ENCODE measurements at places on chromosomes 2 and 18.
A peak's percentile ranks its signal among the peaks of the same experiment; 100 is the strongest.

DNA sequence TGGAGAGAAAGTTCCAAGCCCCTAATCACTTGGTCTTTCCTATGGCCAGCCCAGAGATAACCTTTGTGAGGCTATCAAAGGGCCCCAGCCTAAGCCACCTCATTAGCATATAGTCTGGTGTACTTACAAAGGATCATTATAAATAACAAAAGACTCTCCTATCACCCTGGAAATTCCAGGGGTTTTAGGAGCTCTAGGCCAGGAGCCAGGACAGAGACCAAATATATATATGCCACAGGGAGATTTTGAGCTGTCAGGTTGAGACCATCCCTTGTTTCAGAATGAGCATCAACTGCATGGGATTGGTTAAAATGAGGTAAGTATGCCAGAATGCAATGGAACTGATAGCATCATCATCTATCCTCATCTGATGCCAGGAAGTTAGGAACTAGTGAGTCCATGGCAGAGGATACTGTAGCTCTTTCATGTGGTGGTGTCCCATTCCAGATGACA is 32.1 kb upstream of the CHRNA1 start:
- no peak for DNase-seq

DNA sequence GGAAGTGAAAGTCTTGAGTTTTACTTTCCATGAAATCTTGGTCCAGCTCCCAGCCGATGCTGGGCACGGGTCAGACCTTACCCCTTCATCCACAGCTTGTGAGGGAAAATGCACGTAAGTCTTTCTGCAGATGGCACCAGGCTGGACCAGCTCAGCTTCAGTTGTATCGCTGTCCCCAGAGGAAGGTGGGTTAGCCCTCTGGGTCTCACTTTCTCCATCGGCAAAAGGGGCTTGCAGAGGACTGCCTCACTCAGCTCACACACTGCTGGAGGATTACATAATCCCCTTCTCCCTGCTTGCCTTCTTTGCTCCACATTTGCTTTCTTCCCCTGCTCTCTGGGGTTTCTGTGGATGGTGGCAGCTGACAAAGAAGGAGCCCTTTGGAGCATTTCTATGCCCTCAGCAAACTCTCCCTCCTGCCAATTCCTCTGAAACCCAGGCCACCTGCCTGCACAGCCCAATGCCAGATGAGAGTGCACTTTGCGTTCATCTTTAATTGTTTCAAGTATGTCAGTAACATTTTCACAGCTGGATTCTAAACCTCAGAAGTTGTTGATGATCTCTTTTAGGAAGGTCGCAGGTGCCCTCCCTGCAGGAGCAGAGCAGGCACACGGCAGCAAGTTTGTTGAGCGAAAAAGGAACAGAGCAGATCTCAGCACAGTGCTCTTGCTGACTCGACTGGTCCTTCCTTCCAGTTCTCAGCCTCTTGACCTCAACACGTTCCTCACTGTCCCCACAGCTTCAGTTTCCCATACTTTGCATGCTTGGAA is 155.6 kb upstream of the GLI2 start:
- DNase-seq, result no peak

GRCh38 chr2:106274668-106275067 is 80.6 kb upstream of the UXS1 start:
- no peak for DNase-seq

DNA sequence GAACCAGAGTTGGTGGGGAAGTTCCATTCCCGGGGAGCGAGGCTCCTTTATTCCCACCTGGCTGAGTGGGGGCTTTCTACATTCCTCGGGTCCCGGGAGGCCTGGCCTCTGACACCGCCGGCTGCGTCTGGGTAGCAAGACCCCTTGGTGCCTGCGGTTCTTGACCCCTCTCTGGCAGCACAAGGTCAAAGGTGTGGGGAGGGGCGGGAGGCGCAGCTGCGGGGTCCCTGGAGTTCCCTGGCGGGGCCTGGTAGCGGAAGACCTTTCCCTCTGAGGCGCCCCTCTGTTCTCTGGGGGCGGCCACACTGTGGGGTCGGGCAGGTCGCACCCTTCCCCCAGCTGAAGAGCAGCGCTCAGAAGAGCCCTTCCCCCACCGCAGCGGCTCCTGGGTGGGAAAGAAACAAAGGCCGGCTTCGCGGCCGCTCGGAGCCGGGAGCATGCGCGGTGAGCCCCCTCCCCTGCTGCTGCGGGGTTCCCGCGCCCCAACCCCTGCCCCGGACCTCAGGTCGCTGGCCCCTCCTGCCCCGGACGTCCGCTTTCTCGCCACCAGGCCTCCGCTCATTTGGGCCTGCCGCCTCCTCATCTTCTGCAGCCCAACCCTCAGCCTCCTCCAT is 146.3 kb downstream of the ANKRD44 start:
- peak; percentile 88 for DNase-seq

DNA sequence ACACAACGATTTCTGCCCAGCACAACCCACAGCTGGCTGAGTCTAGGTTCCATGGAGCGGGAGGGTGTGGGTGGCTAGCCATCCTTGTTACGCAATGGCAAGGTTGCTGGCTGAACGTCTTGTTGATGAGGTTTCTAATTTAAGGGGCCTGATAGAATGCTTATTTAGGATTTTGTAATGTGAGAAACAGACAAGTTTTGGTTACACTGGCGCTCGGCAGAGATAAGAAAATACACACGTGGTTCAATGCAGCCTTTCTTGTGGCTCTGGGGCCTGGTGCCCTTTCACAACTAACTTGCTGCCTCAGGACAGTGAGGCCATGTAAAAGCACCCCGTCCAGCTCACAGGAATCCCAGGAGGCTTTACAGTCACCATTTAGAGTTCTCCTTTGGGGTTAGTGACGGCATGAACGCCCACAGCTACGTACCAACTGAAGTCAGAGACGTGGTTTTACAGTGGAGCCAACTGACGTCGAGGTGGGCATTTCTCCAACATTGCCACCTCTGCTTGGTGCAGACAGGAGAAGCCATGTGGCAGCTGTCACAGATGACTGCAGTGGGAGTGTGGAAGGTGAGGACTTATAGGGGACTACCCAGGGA is 29.7 kb upstream of the PIEZO2 start:
- DNase-seq, result no peak

- DNase-seq, result no peak
Measured at GRCh38 chr2:29776406-29776805, 145.0 kb downstream of the ALK start.

DNA sequence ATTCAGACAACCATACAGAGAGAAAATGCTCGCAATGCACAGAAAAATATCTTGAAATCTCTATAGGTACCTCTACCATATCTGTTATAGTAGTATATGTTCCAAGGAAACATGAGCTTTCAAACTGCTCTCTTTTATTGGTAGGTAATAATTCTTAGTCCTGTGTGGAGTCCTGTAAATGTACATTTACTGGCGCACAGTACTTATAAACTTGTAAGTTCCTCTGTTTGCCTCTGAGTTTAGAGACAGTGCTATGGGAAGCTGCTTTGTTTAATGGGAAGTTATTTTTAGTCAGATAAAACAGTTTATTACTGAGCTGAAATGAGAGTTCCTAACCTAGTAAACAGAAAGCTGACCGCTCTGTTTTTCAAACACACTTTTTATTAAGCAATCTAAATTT is 52.7 kb downstream of the CCDC93 start:
- no peak for DNase-seq

- no peak for DNase-seq
Measured at GRCh38 chr2:31196622-31197021, 20.7 kb downstream of the CAPN14 start.

GRCh38 chr2:202778217-202778616 is 93.3 kb downstream of the ICA1L start:
- DNase-seq, result no peak

DNA sequence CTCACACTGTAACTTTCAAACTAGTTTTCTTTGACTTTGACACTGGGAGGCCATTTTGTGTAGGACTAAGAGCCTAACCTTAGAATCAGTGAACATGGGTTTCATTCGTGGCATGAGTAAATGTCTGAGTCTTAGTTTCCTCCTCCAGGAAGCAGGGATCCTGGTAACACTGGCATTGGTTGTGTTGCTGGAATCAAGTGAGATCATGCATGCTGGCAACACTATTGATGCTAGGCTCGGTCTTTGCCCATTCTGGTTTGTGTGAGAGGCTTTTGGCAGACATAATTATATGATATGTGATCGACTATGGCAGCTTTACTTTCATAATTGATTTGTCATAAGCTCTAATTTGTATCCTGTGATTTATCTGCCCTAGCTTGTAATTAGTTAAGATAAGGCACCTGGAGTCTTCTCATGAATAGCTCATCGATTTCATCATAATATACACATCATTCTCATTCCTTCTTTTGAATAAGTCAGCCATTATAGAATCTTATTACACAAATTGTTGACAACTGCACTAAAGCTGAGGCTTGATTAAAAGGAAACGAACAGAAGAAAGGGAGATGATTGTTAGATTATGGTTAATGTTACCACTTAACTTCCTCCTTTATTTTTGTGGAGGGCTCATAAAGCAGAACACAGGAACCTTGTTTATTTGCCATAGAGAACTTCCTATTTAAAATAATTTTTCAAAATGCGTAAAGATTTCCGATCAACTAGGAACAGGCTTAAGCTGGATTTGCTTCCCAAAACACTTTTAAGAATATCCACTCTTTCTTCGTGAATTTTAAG is 12.6 kb downstream of the PPP1R1C start:
- DNase-seq, result no peak

DNA sequence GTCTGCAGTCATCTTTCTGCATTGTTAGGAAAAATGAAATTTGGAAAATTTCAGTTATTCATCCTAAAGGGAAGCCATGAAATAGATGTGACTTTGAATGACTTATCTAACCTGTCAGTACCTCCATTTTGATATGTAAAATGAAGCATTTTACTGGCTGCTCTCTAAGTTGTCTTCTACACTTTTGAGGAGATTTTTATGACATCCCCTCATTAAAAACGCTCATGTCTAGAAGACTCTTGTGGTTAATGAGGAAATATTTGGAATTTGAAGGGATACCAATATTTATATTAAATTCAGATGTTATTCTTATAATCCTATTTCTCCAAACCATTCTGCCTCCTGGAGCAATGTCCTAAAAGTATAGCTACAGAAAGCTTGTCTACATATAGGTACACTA is 73.8 kb upstream of the THUMPD2 start:
- DNase-seq, result no peak

DNA sequence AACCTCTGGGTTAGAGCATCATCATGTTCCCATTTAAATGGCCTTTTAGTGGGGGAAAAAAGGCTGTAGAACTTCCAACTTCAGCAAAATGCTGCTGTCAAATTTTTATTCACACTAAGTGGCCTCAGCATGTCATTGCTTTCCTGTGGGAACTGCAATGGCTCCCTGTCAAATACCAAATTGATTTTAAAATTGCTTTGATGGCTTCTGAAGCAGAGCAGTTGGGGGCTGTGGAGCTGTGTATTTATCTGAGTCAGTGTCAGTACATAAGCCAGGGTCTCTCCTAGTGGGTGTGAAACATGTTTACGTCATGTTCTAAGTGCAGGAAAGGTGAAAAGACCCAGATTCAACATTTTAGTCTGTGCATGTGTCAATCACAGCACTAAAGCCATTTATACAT is 171.3 kb downstream of the CDH19 start:
- peak; percentile 58 for DNase-seq

- no peak for DNase-seq
Measured at GRCh38 chr2:172999641-173000386, 75.8 kb upstream of the MAP3K20 start.

- no peak for DNase-seq
Measured at GRCh38 chr2:70442301-70443077, 111.1 kb downstream of the TGFA start.

DNA sequence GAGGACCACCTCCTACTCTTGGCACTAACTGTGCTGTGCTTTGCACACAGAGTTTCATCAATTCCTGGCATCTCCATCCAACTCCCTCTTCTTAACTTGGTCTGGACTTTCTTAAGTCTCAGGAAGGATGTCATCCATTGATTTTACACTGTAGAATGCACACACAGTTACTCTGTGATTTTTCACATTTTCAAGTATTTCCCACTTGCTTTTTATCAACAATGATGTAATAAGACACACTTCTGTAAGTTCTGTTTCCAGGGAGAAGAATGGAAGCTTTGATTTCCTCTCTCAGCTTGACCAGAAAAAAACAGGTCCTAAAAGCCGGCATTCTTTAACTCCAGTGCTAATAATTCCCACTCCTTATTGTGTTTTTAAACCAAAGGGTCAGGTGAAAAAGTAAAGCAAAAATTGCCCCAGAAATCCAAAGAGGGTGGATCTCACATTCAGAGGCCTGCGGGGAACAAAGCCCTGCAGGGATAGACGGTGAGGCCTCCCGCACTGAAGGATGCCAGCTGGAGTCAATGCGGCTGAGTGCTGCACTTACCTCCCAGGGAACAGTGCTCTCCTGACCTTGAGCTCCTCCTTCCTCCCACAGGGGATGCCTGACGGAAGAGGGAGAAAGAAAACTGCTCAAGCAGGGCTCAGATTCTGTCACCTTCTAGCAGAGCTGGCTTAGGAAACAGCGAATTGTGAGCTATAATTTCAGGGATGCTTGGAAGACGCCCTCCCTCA is 83.1 kb downstream of the PDCL3 start:
- DNase-seq, result peak; percentile 62

DNA sequence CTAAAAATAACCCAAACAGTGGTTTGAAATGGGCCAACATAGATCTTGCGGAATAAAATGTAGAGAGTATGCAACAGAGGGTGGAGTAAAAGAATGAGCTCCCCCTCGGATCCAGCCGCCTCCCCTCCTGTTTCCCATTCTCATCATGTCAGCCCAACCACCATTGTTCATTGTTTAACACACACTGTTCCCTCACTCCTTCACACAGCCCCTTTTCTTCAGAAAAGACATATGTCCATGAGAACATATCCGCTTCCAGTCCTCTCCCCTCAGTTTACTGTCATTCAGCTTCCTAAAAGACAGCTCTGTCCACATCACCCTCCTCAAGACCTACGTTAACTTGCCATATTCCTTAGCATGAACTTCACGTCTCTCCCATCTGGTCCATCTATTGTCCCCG is 62.9 kb upstream of the SERTAD2 start:
- DNase-seq, result no peak

DNA sequence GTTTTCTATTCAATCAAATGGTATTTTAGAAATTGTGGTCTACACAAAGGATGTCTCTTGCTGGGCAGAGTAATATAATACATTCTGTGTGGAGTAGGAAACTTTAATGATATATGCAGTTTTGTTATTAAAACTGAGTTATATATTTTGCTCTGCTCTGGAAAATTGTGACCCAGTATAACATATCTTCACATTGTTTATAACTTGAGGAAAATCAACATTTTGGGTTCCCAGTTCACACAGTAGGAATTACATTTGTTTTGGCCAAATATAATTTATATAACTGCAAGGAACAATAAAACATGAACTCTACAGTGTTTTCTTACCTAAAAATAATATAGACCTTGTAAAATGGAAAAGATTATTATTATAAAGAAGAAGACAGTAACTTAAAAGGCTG is 372.4 kb downstream of the OSR1 start:
- no peak for DNase-seq

- DNase-seq, result no peak
Measured at GRCh38 chr2:43438858-43439655, 156.8 kb downstream of the THADA start.
